ENCODE measurements at places on chromosomes 12 and 14.
A peak's percentile ranks its signal among the peaks of the same experiment; 100 is the strongest.

DNA sequence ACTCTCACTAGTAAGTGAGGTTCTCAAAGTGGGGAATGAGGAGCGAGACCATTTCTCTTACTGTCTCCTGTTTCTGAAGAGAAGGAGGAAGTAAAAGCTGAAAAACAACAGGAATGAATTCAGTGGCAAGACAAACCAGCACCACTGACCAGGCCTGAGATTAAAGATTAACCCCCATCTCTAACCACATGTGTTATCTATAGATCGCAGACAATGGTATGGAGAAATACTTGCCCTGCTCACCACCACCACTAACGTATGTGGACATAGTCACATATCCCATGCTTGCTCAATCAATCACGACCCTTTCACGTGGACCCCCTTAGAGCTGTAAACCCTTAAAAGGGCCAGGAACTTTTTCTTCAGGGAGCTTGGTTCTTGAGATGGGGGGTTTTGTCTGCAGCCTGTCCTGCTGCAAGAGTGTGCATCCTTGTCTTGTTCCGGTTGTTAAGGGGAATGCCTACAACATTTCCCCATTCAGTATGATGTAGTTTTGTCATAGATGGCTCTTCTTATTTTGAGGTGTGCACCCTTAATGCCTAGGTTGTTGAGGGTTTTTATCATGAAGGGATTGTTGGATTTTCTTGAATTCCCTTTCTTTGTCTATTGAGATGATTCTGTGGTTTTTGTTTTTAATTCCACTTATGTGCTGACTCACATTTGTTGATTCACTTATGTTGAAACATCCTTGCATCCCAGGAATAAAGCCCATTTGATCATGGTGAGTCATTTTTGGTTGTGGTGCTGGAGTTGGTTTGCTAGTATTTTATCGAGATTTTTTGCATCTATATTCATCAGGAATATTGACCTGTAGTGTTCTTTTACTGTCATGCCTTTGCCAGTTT lies 698.8 kb upstream of the LMO3 start:
- no peak for DNase-seq

DNA sequence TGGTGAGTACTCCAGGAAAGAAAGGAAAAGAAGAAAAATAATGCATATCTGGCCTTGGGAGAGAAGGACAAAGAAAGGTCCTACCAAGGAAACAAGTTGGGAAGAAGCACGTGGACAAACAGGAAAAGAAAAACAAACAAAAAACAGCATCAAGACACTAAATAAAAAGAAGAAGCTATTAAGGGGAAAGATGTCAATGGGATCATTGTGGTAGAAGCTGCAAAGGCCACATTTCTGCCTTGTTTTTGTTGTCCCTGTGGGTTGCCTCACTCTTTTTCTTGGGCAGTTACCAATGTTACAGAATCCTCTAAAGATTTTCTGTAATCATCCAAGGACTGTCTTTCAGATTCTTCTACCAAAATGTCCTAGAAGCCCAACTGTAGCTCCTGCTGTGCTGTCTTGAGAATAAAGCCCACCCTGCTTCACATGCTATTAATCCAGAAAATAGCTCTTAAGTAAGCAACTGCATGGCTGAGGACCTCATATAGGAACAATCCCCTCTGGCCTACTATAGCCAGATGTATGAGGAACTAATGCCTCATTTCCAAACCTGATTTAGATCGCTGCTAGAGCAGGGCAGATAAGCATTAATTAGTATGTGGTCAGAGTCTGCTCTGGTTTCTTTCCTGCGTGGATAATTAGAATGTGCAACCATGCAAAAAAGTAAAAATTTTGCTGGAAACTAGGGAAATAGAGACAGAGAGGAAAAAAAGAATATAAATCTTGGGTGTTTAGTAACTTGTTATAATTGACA lies 10.2 kb upstream of the CPNE8 start:
- no peak for DNase-seq

DNA sequence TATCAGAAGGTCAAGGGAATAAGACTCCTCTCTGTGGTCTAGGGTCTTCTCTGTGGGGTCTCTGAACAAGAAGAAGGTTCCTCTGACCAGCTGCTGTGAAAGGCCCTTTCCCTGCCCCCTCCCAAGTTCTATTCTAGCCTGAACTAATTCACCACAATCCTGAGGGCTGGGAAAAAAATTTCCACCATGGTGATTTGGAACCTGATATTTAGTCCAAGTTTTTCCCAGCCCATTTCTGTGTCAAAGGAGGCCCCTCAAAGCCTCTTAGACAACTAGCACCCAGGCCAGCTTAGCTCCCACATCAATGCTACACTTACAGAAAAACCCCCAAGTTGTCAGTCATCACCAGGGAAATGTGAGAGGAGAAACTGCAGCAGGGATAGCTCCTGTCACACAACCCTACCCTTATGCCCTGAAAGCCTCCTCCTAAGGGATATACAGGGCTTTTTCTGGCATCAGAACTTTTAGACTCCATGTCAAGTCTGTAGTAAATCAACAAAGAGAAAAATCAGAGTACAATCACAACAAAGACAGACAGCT lies 4.5 kb downstream of the FMNL3 start:
- no peak for DNase-seq

DNA sequence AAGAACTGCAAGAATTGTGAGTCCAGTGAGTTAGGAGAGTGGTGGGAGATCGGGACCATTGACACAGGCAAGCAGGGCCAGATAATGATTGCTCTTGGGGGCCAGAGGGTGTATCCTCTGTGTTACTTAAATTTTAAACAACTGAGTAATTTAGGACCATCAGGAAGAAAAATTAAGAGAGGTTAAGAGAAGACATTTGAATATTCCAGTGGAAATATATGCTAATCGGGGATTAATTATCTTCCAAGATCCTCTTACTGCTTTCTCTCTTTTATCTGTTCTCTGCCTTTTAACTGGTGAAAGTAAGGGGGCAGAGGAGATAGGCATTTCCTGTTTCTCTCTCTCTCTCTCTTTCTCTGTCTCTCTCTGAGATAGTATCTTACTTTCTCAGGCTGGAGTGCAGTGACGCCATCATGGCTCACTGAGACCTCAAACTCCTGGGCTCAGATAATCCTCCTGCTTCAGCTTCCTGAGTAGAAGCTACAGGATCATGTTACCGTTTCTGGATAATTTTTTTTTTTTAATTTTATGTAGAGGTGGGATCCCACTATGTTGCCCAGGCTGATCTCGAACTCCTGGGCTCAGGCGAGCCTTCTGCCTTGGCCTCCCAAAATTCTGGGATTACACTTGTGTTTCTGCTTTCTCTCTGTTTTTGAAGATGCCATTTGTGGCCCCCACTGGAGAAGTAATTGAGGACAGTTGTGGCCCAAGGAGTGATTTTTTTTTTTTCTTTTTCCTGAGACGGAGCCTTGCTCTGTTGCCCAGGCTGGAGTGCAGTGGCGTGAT lies 85.1 kb downstream of the DIP2B start:
- no peak for DNase-seq

- DNase-seq: no peak
Observed at GRCh38 chr12:124967016-124967739, 21.8 kb downstream of the DHX37 start.

DNA sequence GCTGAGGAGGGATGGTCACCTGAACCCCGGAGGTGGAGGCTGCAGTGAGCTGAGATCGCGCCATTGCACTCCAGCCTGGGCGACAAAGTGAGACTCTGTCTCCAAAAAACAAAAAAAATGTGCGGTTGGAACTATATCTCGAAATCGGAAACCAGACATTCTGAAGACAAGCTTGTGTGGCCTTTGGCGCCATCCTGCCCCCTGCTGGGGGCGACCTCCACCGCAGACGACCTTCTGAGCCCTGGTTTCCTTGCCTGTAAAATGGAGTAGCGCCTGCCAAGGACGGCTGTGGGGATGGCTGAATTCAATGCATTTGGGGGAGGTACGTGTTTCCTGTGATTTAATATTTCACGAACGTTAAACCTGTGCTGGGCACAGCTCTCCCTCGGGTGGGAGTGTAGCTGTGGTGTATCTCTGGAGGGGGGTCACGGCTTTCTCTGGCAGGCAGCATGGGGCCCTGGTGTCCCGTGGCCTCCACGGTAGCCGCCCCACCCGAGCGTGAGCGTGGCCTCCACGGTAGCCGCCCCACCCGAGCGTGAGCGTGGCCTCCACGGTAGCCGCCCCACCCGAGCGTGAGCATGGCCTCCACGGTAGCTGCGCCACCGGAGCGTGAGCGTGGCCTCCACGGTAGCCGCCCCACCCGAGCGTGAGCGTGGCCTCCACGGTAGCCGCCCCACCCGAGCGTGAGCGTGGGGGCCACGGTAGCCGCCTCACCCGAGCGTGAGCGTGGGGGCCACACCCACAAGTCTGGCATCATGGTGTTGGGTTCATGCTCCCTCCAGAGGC lies 55.3 kb downstream of the LRCOL1 start:
- DNase-seq: no peak

- no peak for DNase-seq
Observed at GRCh38 chr14:22505697-22506377, 83.2 kb downstream of the DAD1 start.

- DNase-seq: peak; percentile 71
Observed at GRCh38 chr14:104768437-104769323, 15.7 kb downstream of the SIVA1 start.

DNA sequence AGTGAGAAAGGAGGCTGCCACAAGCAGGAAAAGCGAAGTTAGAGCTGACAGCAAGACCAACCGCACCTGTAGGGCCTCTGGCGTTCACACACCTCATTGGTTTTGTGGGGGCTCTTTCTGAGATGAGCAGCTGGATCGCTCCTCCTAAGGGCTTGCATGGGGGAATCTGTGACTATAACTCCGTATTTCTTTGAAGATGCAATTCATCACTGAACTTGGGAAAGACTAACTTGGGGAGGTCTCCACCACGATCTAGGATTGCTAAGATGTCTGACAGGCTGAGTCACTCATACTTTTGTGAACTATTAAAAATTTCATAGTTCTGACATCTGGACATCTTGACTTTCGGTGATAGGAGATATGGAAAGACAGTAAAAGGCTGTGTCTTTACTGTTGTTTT lies 173.6 kb downstream of the ETV6 start:
- DNase-seq: no peak

DNA sequence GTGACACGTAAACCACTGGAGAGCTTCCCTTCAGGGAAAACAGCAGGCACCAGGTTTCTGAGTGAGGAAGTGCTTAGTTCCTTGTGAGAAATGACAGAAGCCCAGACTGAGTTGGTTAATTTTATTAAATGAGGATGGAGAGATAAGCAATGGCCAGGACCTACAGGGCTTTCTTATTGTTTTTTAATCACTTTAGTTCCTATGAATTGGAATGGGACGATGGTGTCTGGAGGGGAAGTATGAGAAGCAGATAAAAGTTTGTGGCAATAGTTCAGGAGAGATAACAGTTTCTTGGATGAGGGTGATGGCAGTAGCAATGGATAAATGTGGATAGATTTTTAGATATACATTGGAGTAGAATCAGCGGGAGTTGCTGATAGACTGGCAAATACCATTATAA lies 86.5 kb upstream of the PTPRR start:
- DNase-seq: no peak

DNA sequence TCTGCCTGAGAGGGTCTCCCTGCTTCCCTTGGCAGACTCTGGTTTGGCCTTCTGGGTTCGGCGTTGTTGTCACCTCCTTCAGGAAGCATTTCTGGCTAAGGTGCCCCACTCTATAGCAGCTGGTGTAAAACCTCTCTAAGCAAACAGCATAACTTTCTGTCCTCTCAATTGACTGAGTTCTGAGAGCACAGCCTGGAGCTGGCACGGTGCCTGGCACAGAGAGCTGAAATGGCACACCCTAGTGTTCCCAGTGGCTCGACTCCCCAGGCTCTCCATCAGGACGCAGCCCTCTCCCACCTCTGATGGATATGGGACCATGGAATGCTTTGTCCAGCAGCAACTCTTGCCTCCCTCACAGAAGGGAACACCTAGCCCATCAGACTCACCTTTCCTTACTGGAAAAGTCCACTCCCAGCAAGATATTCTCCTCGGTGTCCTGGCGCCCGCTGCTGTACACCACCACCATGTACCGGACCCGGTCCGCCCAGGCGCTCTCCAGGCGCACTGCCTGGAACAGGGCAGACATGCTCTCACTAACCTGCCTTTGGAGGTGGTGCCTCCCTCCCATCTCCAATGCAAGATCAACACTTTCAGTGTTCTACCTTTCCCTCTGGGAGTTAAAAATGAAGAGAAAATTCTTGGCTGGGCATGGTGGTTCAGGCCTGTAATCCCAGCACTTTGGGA lies 40.6 kb downstream of the SSH1 start:
- peak; percentile 41 for DNase-seq

DNA sequence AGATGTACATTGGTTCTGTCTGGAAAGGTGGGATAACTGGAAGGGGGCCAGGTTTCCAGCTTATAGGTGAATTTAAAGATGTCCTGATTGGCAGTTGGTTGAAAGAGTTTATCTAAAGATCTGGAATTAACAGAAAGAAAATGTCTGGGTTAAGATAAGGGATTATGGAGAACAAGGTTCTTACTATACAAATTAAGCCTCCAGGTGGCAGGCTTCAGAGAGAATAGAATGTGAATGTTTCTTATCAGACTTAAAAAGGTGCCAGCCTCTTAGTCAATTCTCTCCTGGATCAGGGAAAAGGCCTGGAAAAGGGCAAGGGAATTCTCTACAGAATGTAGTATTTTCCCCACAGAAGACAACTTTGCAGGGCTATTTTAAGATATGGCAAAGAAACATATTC lies 53.1 kb downstream of the CNTN1 start:
- DNase-seq: no peak

- DNase-seq: no peak
Observed at GRCh38 chr12:20342111-20342510, 26.2 kb upstream of the PDE3A start.

GRCh38 chr12:53985994-53986685 lies 1.2 kb downstream of the HOXC10 start:
- no peak for DNase-seq

DNA sequence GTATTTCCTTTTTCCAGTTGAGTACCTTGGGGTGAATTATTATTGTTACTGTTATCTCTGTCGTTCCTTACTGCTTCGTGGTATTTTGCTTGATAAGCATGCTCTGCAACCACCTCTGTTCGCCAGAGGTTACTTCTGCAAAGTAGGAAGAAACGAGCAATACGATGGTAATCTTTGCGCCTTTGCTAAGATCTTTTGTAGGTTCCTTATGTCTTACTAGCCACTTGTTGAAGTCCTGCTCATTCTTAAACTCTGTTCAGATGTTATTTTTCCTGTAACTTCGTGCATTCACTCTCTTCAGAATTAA lies 729 bp upstream of the M6PR start:
- DNase-seq: no peak

- no peak for DNase-seq
Observed at GRCh38 chr12:32532951-32533350, 133.6 kb downstream of the FGD4 start.

All from DMS79 treated with DMSO at 0.1 percent for 48 hours (cell line).